ENCODE measurements at places on chromosomes 7 and 10. TPM values are rescaled to one million over a fixed set of nuclear protein-coding genes. Genes with fewer than 3 reads are reported as not detected.

GRCh38 chr7:44535348-44536064, 5.6 kb downstream of the NPC1L1 start:
- H3K4me3 ChIP-seq: no peak overlapping the region
- no peaks in the 10 kb centered on the region for H3K27me3 ChIP-seq
- no peaks in the 10 kb centered on the region for H3K4me1 ChIP-seq
- no peak for DNase-seq

GRCh38 chr10:103504181-103504783, 10.8 kb downstream of the NEURL1 start:
- H3K36me3 ChIP-seq: no peaks in the 10 kb centered on the region
- no peak overlapping the region for H3K27ac ChIP-seq
- no peak for DNase-seq

DNA sequence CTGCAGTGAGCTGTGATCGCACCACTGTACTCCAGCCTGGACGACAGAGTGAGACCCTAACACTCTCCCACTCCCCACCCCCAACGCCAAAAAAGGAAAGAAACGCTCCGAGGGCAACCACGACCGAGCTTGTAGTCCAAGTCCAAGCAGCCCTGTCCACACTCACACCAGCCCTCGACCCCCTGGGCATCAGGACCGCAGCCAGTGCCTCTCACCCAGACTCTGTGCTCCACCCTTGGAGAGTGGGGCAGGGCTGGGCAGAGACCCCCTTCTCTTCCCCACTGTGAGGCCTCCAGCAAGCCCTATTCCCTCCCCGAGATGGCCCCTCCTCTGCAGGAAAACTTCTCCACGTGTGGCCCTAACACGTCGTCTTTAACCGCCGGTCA, 82.6 kb downstream of the FOXL3 start:
- no peak overlapping the region for H3K27ac ChIP-seq
- no peaks in the 10 kb centered on the region for H3K36me3 ChIP-seq
- no peaks in the 10 kb centered on the region for H3K4me1 ChIP-seq
- DNase-seq: peak; percentile 59
- H3K27me3 ChIP-seq: no peaks in the 10 kb centered on the region

DNA sequence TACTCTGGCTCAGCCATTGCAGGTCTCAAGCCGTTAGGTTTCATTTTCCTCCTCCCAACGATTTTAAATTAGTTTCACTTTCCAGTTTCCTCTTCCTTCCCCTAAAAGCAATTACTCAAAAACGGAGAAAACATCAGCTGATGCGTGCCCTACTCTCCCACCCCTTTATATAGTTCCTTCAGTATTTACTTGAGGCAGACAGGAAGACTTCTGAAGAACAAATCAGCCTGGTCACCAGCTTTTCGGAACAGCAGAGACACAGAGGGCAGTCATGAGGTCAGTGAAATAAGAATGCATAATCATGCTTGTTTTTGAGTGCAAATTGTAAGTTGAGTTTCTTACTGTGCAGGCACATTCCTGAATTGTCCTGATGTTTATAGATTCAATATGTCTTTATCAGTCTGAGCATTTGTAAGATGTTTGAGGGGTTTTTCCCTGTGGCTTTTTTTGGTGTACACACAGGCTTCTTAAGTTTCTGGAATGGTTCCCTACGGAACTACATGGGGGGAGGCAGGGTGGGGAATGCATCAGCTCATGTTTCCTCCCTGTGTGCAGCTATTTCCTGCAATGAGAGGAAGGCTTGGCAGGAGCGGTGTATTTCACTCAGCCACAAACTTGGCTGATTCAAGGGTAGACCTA, at the start of gene IFIT3:
Gene IFIT3, plus strand, starts transcription at position 195 of the 639 bp plus-strand sequence. Its CDS starts 77 bp downstream, at position 272.
- peak; percentile 80 for DNase-seq
- H3K36me3 ChIP-seq: no peaks in the 10 kb centered on the region
- peak within 1 kb of the TSS; percentile 84 for H3K4me3 ChIP-seq
- peaks cover 2% of the 10 kb centered on the region for H3K4me1 ChIP-seq
- H3K27ac ChIP-seq: no peak within 1 kb of the TSS
- H3K27me3 ChIP-seq: no peaks in the 10 kb centered on the region

DNA sequence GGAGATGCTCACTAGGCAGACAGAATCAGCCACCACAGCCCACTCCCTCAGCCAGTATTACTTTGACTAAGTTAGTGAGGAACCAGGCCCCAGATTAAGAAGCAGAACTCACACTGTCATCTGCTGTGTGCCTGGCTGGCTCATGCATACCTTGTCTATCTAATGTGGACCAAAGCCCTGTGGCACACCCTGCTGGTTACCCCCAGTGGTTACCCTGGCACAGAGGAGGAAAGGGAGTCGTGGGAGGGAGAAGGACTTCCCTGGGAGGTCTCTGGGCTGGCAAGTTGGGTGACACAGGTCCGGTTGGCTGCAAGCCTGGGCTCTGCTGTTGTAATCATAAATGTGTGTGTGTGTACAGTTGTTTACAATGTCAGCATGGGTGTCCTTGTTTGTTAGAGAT, 7.5 kb upstream of the SH2D4B start:
- no peak for DNase-seq
- H3K4me3 ChIP-seq: no peak overlapping the region
- H3K4me1 ChIP-seq: no peaks in the 10 kb centered on the region
- H3K27ac ChIP-seq: no peak overlapping the region

DNA sequence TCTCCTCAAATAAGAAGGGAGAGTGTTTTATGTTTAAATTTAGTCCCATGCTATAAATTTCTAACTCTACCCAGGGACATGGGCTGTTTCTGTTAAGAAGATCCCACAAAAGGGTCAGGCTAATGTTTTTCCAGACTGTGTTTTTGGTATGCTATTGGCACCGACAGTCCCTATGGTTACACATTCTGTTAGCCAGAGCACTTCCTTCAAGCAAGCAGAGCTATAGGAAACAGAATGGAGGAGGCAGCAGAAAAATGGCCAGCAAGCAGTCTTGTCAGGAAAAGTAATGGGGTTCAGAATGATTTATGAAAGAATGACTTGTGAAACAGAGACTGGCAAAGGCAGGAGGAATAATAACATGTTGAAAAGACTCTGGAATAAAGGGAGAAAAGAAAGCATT, 44.8 kb upstream of the PHYHIPL start:
- H3K4me3 ChIP-seq: no peak overlapping the region
- no peaks in the 10 kb centered on the region for H3K4me1 ChIP-seq
- H3K27ac ChIP-seq: no peak overlapping the region
- no peaks in the 10 kb centered on the region for H3K27me3 ChIP-seq

DNA sequence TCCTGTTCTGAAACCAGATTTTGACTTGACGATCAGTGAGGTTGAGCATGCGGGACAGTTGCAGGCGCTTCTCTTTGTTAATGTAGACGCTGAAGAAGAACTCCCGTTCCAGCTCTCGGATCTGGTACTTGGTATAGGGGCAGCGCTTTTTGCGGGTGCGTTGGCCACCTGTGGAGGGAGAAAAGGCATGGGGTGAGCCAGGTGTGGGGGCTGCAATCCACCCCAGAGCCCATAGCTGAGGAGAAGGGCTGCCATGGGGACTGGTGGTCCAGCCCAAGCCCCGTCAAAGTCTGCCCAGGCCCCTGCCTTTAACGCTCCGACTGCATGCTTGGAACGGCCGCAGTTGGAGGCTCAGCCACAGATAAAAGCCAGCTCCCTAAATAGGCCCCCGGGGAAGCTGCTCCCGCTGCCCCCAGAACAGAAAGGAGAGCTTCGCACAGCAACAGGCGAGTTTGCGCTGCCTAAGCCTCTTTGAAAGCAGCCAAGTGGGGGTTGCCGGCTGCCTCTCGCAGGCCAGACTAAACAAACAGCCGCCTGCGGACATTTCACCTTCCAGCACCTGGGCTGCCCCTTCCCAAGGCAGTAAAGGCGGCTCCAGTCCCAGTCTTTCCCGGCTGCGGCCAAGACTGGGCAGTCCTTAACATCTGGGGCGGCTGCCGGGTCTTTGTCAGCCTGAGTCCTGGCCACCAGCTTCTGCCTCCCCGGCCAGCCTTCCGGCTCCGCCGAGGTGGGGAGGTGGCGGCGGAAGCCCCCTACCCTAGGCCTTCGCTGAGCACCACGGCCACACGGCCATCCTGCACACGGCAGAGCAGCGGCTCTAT, 2.0 kb downstream of the HOXA11 start:
- DNase-seq: no peak
- H3K4me1 ChIP-seq: no peaks in the 10 kb centered on the region
- no peak overlapping the region for H3K27ac ChIP-seq

GRCh38 chr7:81846398-81846797, 76.6 kb upstream of the HGF start:
- DNase-seq: peak; percentile 41
- no peak overlapping the region for H3K27ac ChIP-seq
- no peaks in the 10 kb centered on the region for H3K4me1 ChIP-seq
- no peaks in the 10 kb centered on the region for H3K27me3 ChIP-seq
- H3K4me3 ChIP-seq: no peak overlapping the region

- peaks cover 1% of the 10 kb centered on the region for H3K36me3 ChIP-seq
- H3K27ac ChIP-seq: no peak overlapping the region
- DNase-seq: no peak
- H3K27me3 ChIP-seq: no peaks in the 10 kb centered on the region
Observed at GRCh38 chr10:122478971-122479370, 17.6 kb downstream of the HTRA1 start.

GRCh38 chr10:12474727-12475412, 125.5 kb downstream of the CAMK1D start:
- H3K27me3 ChIP-seq: no peaks in the 10 kb centered on the region
- H3K36me3 ChIP-seq: no peaks in the 10 kb centered on the region
- H3K4me3 ChIP-seq: no peak overlapping the region
- DNase-seq: peak; percentile 9
- no peaks in the 10 kb centered on the region for H3K4me1 ChIP-seq

- DNase-seq: no peak
- no peak overlapping the region for H3K4me3 ChIP-seq
- H3K27ac ChIP-seq: no peak overlapping the region
Observed at GRCh38 chr7:134632937-134633540, 13.6 kb upstream of the BPGM start.

DNA sequence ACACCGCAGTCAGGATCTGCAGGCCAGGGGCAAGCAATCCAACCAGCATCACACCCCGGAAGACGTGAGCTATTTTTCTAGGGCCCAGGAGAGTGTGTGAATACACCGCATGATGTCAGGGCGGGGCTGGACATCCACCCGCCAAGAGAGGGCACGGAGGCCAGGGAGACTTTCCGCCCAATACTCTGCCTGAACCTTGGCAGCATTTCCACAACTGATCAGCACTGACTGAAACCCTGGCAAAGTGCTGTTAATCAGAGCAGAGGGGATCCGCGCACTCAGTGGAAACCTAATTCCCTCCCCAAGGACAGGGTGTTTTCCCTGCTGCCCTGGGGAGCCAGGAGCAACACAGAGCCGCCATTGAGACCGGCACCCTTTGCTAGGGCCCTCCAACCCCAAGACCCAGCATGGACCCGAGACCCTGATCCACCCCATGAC, 8.2 kb downstream of the MAD1L1 start:
- H3K27ac ChIP-seq: no peak overlapping the region
- no peak overlapping the region for H3K4me3 ChIP-seq
- no peaks in the 10 kb centered on the region for H3K4me1 ChIP-seq
- DNase-seq: no peak
- peaks cover 2% of the 10 kb centered on the region for H3K36me3 ChIP-seq

DNA sequence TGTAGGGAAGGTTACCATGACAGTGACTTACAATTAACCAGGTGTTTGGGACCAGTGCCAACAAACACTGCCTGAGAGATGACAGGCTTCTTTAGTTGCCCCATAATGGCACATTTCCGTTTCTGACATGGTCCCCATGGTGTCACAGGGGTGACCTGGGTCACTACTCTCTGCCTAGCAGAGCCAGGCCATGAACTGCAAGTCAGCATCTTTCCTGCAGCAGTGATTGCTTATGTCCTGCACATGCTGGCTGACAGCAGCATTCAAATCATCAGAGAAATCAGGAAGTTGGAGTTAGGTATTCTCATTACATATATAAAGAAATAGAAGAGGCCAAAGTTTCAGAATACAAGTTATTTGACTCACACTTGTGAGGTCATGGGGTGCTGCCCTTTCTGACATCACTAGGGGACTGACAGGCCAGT, 47.1 kb upstream of the ZNRF2 start:
- H3K36me3 ChIP-seq: no peaks in the 10 kb centered on the region
- H3K27me3 ChIP-seq: no peaks in the 10 kb centered on the region
- H3K4me1 ChIP-seq: no peaks in the 10 kb centered on the region
- H3K4me3 ChIP-seq: no peak overlapping the region
- no peak overlapping the region for H3K27ac ChIP-seq

DNA sequence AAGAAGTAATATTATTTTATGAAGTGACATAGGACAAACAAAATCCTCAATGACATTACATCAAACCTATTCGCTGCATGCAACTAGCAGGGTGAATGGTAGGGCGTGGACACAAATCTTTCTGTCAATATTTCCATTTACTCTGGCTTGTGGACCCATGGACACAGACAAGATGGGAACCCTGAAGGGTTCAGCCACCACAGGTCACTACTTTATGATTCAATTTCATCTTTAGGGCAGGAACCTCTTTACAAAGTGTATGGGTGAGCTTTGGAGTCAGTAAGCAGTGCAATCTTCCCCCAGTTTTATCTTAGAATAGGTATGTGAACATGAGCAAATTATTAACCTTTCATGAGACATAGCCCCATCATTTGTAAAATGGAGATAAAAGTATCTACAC, 982.4 kb upstream of the LRRTM3 start:
- no peak overlapping the region for H3K4me3 ChIP-seq
- H3K27me3 ChIP-seq: no peaks in the 10 kb centered on the region
- no peak for DNase-seq
- no peak overlapping the region for H3K27ac ChIP-seq

- H3K27me3 ChIP-seq: no peaks in the 10 kb centered on the region
- DNase-seq: peak; percentile 28
- no peak overlapping the region for H3K4me3 ChIP-seq
- H3K27ac ChIP-seq: no peak overlapping the region
- H3K36me3 ChIP-seq: no peaks in the 10 kb centered on the region
- H3K4me1 ChIP-seq: no peaks in the 10 kb centered on the region
Observed at GRCh38 chr10:71801361-71801760, 28.0 kb upstream of the VSIR start.

GRCh38 chr7:141671705-141672496, 30.1 kb downstream of the DENND11 start:
- no peaks in the 10 kb centered on the region for H3K36me3 ChIP-seq
- H3K4me3 ChIP-seq: no peak overlapping the region
- H3K27ac ChIP-seq: no peak overlapping the region
- peaks cover 3% of the 10 kb centered on the region for H3K4me1 ChIP-seq
- H3K27me3 ChIP-seq: no peaks in the 10 kb centered on the region
- no peak for DNase-seq

GRCh38 chr7:156014201-156014600, 201.9 kb upstream of the SHH start:
- no peaks in the 10 kb centered on the region for H3K4me1 ChIP-seq
- DNase-seq: no peak
- H3K27ac ChIP-seq: no peak overlapping the region
- H3K36me3 ChIP-seq: no peaks in the 10 kb centered on the region
- H3K27me3 ChIP-seq: no peaks in the 10 kb centered on the region
- H3K4me3 ChIP-seq: no peak overlapping the region

SEC23IP gene
- 52.0 TPM for total RNA-seq

DNTT gene
- not detected for total RNA-seq

COL13A1 gene
- 13.6 TPM for total RNA-seq

TFR2 gene
- total RNA-seq: 2.1 TPM
